ENCODE measurements at places on chromosomes 2 and 18. TPM values are rescaled to one million over a fixed set of nuclear protein-coding genes. Genes with fewer than 3 reads are reported as not detected.

FNDC4 gene
- not detected for total RNA-seq

RNPEPL1 gene
- 13.6 TPM for total RNA-seq

ZRANB3 gene
- total RNA-seq: 7.1 TPM

DSG2 gene
- total RNA-seq: 12.7 TPM

SH3BP4 gene
- 34.2 TPM for total RNA-seq

TUBA3E gene
- total RNA-seq: not detected

PIKFYVE gene
- 7.1 TPM for total RNA-seq

ID2 gene
- 64.1 TPM for total RNA-seq

FRZB gene
- total RNA-seq: not detected

EMILIN1 gene
- total RNA-seq: 91.6 TPM

CFAP221 gene
- total RNA-seq: not detected

CCDC102B gene
- 1.6 TPM for total RNA-seq

PPP1R1C gene
- total RNA-seq: 0.53 TPM

MLPH gene
- total RNA-seq: not detected

RGPD8 gene
- 7.9 TPM for total RNA-seq

MERTK gene
- 0.23 TPM for total RNA-seq

KCNE4 gene
- total RNA-seq: 0.30 TPM

MSTN gene
- 13.7 TPM for total RNA-seq

TMEM247 gene
- not detected for total RNA-seq

GRB14 gene
- total RNA-seq: 1.4 TPM

CIB4 gene
- not detected for total RNA-seq

SP9 gene
- not detected for total RNA-seq

DPP4 gene
- 0.53 TPM for total RNA-seq

NCOA1 gene
- 2.3 TPM for total RNA-seq

KCTD1 gene
- 10.6 TPM for total RNA-seq

RNU2-63P gene
- not detected for total RNA-seq

UGT1A4 gene
- total RNA-seq: not detected

NPPC gene
- not detected for total RNA-seq

ALLC gene
- total RNA-seq: not detected

SERPINB12 gene
- not detected for total RNA-seq

SNRNP27 gene
- total RNA-seq: 64.1 TPM

CFC1 gene
- not detected for total RNA-seq

CNGA3 gene
- not detected for total RNA-seq

ABCB11 gene
- not detected for total RNA-seq

IL1RL2 gene
- not detected for total RNA-seq

PSMA8 gene
- total RNA-seq: 0.23 TPM

DTNA gene
- 0.22 TPM for total RNA-seq

SDC1 gene
- total RNA-seq: 40.5 TPM

FOSL2 gene
- total RNA-seq: 32.7 TPM

HOXD1 gene
- not detected for total RNA-seq

CFAP65 gene
- total RNA-seq: not detected

SEPTIN2 gene
- 489 TPM for total RNA-seq

SALL3 gene
- total RNA-seq: not detected

GCG gene
- total RNA-seq: not detected

SLC5A7 gene
- total RNA-seq: not detected

CCDC142 gene
- 10.8 TPM for total RNA-seq

GKN1 gene
- total RNA-seq: not detected

GPBAR1 gene
- not detected for total RNA-seq

GAREM2 gene
- 0.33 TPM for total RNA-seq

SAG gene
- not detected for total RNA-seq

SFXN5 gene
- 6.2 TPM for total RNA-seq

All from MG63 (cell line).